ENCODE measurements at places on chromosomes 1 and 21.
A peak's percentile ranks its signal among the peaks of the same experiment; 100 is the strongest.

DNA sequence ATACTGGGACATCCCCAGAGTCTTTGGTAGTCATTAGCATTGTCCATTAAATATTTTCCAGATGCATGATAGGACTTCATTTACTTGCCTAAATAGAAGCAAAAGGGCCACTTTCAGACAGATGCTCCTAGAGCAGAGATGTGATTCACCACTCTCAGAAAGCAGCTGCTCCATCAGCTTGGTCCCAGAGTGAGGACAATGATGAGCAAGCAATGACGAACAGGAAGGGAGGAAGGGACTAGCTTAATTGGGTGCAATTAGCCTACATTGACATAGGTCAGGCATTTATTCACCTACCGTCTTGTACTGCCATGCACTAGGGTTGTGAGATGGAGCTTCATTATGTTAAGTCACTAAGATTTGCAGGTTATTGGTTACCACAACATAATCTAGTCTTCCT, 85.1 kb upstream of the PLXNA2 start:
- DNase-seq = no peak

DNA sequence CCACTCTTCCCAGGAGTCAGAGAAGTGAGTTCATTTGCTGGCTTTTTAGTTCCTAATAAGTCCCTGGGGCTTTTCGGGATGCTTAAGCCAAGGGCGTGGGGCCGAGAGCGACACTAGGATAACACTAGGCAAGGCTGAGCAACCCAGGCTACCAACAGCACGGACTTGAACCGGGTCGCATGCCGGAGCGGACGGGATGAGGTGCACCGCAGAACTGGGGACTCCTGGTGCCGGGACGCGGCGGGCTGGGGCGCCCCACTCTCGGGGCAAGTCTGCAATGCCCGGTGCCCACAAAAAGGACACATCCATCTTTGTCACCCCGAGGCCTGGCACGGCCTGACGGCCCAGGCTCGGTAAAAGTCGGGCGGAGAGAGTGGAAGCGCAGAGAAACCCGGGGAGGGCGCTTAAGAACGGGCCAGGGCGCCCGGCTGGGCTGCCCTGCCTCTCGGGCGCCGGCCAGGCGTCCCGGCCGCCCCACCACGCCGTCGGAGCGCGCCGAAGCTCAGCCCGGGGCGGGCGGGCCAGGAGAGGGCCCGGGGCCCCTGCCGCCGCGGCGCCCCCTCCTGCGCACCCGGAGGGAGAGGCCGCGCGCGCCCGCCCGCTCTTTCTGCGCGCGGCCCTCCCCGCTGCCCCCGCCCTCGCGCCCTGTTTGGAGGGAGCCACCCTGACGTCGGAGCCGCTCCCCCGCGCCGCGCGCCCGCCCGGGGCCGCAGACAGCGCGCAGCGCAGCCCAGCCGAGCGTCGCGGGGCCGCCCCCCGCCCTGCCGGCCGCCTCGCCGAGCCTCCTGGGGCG, at the start of gene NBL1:
Gene NBL1 (plus strand): TSS at position 710 of the 793 bp plus-strand sequence. CDS start 10,720 bp downstream, outside the sequence.
- no peak for DNase-seq

DNA sequence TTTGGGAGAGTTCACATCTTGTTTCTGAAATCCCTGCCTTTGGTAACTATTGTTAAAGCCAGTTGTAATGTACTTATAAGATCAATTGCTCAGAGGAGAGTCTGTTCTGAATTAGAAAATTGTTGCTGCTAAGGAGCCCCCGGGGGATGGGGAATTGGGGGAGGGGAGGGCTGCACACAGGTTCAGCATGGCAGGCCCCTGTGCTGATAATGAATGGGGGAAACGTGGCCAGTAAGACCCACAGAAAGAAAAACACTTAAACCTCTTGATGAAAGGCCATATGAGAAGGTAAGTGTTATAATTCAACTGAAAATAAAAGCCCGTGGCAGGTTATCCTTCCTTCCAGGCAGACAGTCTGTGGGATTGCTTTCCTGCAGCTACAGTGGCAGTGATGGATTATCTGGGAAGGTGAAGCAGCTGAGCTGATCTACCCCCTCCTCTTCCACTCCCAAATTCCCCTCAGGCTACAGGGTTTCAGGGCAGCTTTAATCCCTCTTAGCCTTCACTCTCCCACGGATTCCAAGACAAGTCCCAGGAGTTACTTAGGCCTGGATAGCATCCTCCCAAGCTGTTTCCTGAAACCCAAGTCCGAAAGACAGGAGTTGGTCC, 398.8 kb downstream of the TBX15 start:
- no peak for DNase-seq

DNA sequence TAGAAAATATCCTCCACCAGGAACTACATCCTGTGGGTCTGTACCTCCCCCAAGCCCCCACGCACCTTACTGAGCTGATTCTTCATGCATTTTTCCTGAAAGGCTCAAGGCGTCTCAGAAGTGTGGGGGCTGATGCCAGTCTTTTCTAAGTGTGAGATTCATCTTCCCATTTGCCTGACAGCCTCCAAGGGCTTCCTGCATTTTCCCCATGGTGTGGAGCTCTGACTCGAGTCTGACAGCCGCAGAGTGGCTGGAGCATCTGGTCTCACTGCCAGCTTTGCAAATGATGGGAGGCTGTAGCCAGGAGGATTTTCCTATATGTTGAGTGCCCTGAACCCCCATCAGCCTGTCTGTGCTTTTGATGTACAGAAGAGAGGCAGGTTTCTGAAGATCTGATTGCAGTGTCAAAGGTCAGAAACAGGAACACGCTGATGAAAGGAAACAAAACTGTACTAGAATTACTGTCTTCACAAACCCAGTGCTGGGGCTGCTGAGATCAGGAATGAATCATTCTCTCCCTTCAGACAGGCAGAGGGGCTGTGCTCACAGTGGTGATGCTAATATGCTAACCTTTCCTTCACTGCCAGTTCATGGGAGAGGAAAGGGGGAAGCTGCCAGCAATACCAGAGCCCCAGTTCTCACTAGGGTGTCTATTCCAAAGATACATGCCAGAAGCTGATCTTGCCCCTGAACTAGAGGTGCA, 201.5 kb upstream of the C1orf174 start:
- DNase-seq = no peak

DNA sequence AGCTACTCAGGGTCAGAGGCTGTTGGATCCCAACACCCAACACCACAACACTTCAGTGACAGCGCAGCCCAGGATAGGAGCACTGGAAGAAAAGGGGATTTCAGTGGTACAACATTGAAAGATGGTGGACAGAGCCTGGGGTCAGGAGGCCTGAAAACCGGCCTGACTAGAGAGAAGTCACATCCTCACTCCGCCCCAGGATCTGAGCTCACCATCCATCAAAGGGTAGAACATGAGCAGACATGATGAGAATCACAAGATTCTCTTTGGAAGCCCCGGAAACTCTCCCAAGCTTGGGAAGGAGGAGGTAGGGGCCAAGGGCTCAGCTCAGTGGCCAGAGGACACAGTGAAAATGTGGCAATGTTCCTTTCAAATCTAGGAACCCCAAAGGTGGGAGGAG, 271.3 kb downstream of the NPHP4 start:
- DNase-seq = no peak

- no peak for DNase-seq
Measured at GRCh38 chr1:241270016-241270415, 87.0 kb downstream of the RGS7 start.

DNA sequence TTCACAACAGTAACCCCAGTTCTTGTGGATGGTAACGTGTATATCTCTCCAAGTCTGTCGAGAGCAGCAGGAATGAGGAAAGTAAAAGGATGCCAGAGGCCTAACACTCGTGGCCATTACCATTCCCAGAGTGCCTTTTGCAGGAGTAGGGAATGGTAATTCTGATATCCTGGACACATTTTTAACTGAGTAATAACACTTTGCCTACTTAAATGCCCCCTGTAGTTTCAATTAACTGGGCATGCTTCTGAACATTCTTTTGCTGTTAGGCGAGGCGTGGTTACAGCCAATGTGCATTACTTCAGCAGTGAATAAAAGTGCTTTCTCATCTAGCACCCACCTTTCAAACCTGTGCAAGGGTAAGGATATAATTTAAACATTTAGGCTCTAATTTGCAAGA, 258.5 kb upstream of the ADGRL2 start:
- DNase-seq = no peak

DNA sequence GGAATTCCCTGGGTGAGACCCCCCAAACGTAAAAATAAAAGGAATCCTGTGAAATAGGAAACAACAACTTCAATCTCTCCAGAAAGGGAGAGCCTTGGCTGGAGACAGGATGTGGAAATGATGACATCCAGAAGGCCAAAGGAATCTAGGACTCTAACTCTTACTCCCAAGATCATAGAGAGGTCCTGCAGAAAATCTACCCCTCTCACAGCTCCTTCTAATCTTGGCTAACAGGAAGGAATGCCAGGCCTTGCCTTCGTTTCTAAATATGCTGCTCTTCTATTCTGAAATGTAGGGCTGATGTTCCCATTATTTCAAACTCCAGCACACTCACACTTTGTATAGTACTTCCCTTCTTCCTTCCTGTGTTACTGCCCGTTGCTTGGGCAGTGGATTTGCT, 40.7 kb downstream of the ARHGEF11 start:
- DNase-seq = no peak

- DNase-seq = no peak
Measured at GRCh38 chr1:67126111-67126746, 8.5 kb downstream of the C1orf141 start.

- DNase-seq = peak; percentile 44
Measured at GRCh38 chr1:209883341-209883971, 54.6 kb upstream of the SYT14 start.
